ENCODE measurements at places on chromosomes 7 and 10. TPM values are rescaled to one million over a fixed set of nuclear protein-coding genes. Genes with fewer than 3 reads are reported as not detected.

DNA sequence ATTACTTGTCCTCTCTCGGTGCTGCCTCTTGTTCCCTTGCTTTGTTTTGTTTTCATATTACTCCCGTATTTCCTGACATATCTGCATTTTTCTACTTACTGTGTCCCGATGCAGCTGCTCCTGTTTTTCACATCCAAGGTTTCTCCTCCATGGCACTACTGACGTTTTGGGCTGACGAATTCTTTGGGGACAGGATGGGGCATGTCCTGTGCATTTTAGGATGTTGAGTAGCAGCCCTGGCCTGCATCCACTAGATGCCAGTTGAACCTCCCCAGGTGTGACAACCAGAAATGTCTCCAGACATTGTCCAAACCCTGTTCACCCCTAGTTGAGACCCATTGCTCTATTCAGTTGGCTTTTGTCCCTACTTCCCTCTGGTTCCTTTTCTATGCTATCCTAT lies 12.4 kb downstream of the ZNF789 start:
- no peak for DNase-seq

DNA sequence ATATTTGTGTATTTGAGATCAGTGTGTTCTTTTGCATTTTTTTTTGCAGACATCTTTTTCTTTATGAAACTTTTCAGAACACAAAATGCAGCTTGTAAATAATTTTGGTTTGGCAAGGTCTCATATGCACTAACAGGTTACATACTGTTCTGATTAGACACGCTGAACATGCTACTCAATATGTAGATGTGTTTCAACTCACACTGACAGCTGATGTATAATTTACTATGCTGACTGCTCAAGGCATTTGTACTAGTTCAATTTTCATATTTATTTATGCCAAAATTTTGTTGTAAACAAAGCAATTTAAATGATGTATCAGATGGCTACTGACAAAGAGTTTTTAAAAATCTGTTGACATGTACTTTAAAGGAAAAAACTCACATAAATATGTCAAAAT lies 123.8 kb downstream of the TFEC start:
- no peak for DNase-seq

GRCh38 chr10:59831658-59832503 lies 74.5 kb downstream of the CCDC6 start:
- no peak for DNase-seq

DNA sequence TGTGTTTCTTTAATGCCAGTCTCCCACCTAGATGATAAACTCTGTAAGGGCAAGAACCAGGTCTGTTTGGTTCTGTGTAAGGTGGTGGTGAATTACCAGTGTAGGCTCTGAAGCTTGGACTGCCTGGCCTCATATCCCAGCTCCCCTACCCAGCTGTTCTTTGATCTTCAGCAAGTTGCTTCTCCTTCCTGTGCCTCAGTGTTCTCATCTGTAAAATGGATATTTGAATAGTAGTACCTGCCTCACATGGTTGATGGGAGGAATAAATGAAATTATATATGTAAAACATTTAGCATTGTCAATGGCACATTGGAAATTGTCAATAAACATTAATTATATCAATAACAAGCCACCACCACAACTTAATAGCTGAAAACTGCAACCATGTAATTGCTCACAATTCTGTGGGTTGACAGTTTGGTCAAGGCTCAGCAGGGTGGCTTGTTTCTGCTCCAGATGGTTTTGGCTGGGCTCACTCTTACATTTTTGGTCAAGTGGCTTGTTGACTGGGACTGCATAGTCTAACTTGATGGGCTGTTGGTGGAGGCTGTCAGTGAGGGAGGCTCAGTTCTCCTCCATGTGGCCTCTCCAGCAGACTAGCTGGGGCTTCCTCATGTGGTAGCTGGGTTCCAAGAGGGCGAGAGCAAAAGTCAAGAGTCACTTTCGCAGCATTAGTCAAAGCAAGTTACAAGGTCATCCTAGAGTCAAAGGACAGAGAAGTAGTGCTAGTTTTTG lies 84.5 kb upstream of the DUSP5 start:
- no peak for DNase-seq

DNA sequence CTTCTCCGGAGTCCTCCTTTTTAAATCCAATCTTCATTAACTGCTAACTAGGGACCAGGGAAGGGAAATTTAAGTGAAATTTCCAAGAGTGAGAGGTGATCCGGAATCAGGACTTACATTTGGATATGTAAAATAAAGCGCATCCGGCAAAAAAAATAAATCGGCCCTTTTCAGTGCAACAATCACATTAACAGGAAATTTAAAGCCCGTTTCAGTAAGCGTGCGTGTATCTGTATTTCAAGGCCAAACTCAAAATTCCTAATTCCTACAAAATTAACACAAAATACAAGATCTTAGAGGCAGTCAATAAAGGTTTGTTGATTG lies 771 bp downstream of the DNAJC9 start:
- no peak for DNase-seq

DNA sequence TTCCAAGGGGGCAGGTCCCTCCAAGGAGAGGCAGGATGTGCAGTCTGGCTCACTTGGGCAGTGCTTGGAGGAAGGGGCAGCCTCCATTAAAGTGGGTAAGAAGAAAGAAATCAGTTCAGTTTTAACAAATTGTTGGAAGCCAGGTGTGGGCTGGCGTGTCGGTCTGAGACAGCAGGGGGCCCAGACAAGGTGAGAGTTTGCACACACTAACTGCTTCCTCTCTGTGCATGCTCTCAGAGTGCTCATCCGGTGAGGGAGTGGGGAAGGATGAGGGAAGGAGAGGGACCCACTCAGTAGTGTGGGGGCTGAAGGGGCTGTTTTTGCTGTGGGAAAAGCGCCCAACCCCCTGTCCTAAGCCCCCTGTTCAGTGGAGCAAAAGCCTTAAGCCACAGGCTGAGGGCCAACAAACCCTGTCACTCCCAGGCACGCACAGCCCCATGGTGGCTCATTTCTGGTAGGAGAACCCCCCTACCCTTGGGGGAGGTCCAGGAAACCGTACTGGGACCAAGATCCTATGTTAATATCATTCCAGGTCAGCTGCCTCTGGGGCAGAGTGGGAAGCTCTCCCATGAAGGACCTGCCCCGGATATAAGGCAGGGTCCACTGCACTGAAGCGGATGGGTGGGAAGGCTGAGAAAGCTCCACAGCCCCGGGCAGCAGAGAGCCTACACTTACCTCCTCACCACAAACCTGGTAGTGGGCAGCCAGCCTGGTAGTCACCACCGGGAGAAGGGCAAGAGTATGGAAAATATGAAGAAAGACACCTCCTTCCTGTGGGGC lies 5.1 kb upstream of the PCBD1 start:
- DNase-seq, result no peak

- DNase-seq, result no peak
Observed at GRCh38 chr7:124662937-124663336, 102.7 kb downstream of the GPR37 start.

DNA sequence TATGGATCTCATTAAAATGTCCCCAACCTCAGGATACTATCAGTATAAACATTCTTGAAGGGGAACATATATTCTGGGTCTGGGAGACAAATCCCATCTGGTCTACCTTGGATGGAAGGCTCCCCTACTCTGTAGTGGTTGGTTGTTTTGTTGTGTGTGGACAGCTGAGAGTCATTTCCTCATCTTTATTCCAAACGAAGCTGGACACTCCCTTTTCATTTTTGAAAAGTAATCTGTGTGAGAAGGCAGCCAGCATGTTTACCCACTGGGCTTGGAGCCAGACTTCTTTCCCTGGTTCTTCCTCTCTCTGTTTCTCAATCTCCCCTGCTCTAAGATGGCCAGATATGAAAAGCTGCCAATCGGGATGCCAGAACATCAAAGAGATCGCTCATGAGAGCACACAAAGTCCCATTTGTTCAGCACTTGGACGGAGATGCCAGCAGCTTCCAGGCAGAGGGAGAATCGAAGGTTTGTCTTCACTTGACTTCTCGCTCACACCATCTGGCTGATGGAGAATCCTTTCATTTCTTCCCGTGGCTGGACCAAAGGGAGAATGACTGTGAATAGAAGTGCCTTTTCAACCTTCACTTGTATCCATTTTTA lies 108.1 kb upstream of the AGR3 start:
- peak; percentile 99 for DNase-seq

DNA sequence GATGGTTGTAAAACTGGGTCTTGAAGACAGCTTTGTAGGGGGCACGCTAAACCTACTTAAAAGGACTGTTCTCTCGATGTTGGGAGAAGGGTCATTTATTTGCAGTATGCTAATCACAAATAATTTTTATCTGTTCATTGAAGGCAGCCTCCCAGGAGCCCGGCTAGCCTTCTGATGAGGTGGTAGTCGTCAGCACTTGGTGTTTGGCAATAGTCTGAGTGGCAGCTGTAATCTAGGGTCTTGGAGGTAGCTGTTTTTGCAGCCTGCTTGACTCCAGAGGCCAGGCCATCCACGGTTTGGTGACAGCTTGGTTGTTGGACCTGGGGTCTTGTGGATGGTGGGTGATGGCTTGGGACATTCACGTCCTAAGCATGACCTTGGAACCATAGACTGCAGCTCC lies 2.2 kb downstream of the GTF2IRD1 start:
- DNase-seq, result no peak

RAB19 gene
- total RNA-seq, result 9.1 TPM

NEUROG3 gene
- not detected for total RNA-seq

NEUROD6 gene
- not detected for total RNA-seq

CYP26C1 gene
- 0.60 TPM for total RNA-seq

MALRD1 gene
- total RNA-seq, result not detected
